ENCODE measurements at places on chromosomes 5 and 9. TPM values are rescaled to one million over a fixed set of nuclear protein-coding genes. Genes with fewer than 3 reads are reported as not detected.

Gene MYMK
- total RNA-seq, result not detected

Gene C9
- not detected for total RNA-seq

Gene AJM1
- 4.0 TPM for total RNA-seq

Gene LTC4S
- not detected for total RNA-seq

Gene KCNN2
- not detected for total RNA-seq

Gene RNF208
- total RNA-seq, result 1.8 TPM

Gene TIMD4
- 1.6 TPM for total RNA-seq
